ENCODE measurements at places on chromosomes 2 and 18.

- H3K27ac ChIP-seq: no peak overlapping the region
- no peak for DNase-seq
- H3K27me3 ChIP-seq: no peaks in the 10 kb centered on the region
These were observed 57.2 kb downstream of the TSHZ1 start for GRCh38 chr18:75267643-75268363.

- peaks cover 62% of the 10 kb centered on the region for H3K36me3 ChIP-seq
- H3K27me3 ChIP-seq: no peaks in the 10 kb centered on the region
- H3K27ac ChIP-seq: no peak overlapping the region
- DNase-seq: no peak
- no peak overlapping the region for H3K4me3 ChIP-seq
- H3K4me1 ChIP-seq: peaks cover 3% of the 10 kb centered on the region
These were observed 79.6 kb downstream of the USP40 start for GRCh38 chr2:233486778-233487552.

DNA sequence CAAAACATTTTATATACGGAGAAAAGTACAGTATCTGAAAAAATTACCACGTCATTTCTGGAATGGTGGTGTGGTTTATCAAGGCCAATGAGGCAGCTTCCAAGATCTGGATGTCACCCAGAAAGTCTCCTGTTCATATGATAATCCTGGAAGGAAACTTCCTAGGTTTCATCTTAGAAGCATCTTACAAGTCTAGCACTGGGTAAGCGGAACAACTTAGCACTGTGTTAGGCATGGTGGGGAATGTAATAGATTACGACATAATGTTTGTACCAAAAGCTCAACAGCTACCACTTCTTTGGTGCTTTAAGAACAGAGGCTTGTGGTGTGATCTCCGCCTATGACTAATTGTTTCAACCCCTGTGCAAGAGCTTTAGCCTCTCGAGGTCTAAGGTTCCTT lies 63.1 kb upstream of the LYPD1 start:
- H3K4me3 ChIP-seq: no peak overlapping the region
- H3K4me1 ChIP-seq: no peaks in the 10 kb centered on the region
- H3K27ac ChIP-seq: no peak overlapping the region
- H3K27me3 ChIP-seq: no peaks in the 10 kb centered on the region

- no peak overlapping the region for H3K27ac ChIP-seq
- no peaks in the 10 kb centered on the region for H3K36me3 ChIP-seq
- DNase-seq: peak; percentile 78
- no peak overlapping the region for H3K4me3 ChIP-seq
These were observed 228.8 kb downstream of the VAPA start for GRCh38 chr18:10142496-10143160.

- DNase-seq: peak; percentile 31
- H3K4me3 ChIP-seq: no peak overlapping the region
- peaks cover 4% of the 10 kb centered on the region for H3K36me3 ChIP-seq
- H3K4me1 ChIP-seq: peaks cover 4% of the 10 kb centered on the region
These were observed 1.9 kb upstream of the ESPNL start for GRCh38 chr2:238097988-238098871.

GRCh38 chr2:26529406-26530239 lies 51.7 kb upstream of the OTOF start:
- no peak overlapping the region for H3K27ac ChIP-seq
- peaks cover 2% of the 10 kb centered on the region for H3K27me3 ChIP-seq
- peak; percentile 32 for DNase-seq
- no peaks in the 10 kb centered on the region for H3K36me3 ChIP-seq
- H3K4me3 ChIP-seq: no peak overlapping the region
- peaks cover 9% of the 10 kb centered on the region for H3K4me1 ChIP-seq

- H3K4me3 ChIP-seq: no peak overlapping the region
- H3K4me1 ChIP-seq: no peaks in the 10 kb centered on the region
- no peaks in the 10 kb centered on the region for H3K27me3 ChIP-seq
- no peak overlapping the region for H3K27ac ChIP-seq
These were observed 209.4 kb downstream of the CDH20 start for GRCh38 chr18:61542596-61542995.

All from muscle of leg (tissue), 16 donors.